ENCODE measurements at places on chromosomes 7 and 10.
A peak's percentile ranks its signal among the peaks of the same experiment; 100 is the strongest.

DNA sequence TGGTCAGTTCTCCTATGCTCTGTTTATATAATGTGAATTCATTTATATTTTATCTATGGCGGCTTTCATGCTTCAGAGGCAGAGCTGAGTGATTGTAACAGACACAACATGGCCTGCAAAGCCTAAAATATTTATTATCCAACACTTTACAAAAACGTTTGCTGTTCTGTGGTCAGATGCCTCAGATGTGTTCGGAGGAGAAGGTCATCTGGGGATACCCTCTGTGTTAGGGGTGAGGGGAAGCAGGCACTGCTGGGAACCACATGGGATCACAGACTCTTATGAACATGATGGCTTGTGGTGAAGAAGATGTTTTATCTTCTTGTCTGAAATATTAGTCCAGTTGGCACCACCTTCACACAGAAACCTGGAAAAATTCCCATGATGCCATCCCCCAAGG is 203.4 kb downstream of the PHTF2 start:
- DNase-seq: no peak

- no peak for DNase-seq
These were observed 256.8 kb downstream of the ZMYND11 start for GRCh38 chr10:391847-392704.

DNA sequence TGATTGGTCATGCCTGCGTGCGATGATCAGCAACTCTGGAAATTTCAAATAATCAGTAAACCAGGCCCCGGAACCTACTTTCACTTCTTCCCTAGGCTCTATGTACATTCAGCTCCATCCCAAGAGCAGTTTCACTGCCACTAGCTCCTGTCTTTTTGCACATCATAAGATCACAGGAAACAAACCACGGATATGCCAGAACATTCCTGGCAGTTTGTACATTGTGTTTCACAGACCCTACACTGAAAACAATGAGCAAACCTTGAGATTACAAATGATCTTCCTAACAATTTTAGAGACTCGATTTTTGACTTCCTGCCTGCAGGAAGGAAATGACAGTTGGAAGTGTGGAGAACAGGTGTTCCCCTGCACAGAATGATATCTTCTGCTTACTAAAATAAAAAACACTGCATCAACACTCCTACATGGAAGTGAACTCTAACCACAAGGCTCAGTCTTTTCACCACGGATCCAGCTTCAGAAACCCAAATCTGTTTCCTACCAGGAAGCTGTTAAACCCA is 7.6 kb upstream of the TMEM236 start:
- no peak for DNase-seq

GRCh38 chr10:28331066-28331465 is 28.2 kb upstream of the MPP7 start:
- peak; percentile 13 for DNase-seq
